ENCODE measurements at places on chromosomes 2 and 18.

GRCh38 chr2:66334237-66335029 is 100.5 kb upstream of the MEIS1 start:
- no peak for DNase-seq

- DNase-seq = no peak
These were observed 98.1 kb downstream of the ICA1L start for GRCh38 chr2:202773301-202773973.

GRCh38 chr18:7821784-7822183 is 254.7 kb downstream of the PTPRM start:
- no peak for DNase-seq

DNA sequence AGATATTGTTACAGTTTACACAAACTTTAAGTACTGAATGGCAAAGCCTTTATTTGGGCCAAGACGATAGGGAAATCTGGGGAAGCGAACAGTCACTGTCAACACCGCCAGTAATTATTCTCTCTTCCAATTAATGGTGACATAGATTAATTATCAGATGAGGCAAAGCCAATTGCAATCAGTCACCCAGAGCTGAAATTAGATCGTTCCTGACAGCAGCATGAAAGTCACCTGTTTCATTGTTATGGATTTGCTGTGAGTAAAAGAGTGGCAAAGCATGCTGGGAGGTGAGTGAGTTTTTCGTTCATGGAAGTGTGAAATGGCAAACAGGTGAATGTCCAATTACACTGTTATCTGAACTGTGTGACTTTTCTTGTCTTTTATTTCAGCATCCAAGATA is 164.8 kb upstream of the KLHL14 start:
- no peak for DNase-seq

DNA sequence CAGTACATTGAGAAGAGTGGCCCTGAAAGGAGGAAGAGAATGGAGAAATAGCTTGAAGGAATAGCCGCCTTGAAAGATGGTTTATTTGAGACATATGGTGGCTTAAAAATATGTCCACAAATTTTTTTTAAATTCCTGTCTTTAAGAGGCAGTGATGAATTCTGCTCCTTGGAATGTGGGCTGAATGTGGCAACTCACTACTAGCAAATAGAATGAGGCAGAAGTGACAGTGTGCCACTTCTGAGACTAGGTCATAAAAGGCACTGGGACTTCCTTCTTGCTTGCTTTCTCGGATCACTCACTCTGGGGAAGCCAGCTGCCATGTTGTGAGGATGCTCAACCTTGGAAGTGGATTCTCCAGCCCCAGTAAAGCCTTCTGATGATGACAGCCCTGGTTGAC is 67.0 kb downstream of the FAM161A start:
- no peak for DNase-seq

DNA sequence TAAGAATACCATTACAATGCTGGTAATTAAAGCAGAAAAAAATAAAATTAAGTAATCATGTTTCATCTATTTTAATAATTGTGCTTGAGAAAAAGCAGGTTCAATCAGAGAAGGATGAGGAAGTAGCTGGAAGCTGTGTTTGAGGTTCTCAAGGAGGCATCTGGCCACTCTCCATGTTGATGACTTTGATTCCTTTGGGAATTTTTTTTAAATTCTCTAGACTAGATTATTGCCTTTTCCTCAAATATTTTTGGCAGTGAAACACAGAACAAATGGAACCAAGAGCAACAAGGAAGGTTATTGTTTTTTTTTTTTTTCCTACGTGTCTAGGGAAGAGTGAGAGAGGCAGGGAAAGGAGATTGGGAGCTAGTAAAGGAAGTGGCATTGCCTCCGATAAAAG is 99.9 kb upstream of the NRP2 start:
- DNase-seq = no peak

- peak; percentile 71 for DNase-seq
These were observed 311.4 kb downstream of the LRRTM1 start for GRCh38 chr2:79993144-79993543.

GRCh38 chr2:63003351-63003750 is 47.3 kb upstream of the OTX1 start:
- no peak for DNase-seq

DNA sequence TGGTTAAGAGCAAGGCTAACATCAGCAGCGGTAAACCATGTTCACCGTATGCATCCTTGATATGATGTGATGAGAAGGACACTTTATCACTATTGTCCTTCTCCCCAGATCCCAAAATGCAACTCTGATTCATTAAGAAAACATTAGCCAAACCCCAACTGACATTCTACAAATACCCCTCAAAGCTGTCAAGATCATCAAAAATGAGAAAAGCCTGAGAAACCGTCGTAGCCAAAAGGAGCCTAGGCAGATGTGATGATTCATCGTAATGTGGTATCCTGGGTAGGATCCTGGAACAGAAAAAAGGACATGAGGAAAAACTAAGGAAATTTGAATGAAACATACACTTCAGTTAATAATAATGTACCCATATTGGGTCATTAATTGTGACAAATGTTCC is 67.3 kb upstream of the ST6GAL2 start:
- no peak for DNase-seq

DNA sequence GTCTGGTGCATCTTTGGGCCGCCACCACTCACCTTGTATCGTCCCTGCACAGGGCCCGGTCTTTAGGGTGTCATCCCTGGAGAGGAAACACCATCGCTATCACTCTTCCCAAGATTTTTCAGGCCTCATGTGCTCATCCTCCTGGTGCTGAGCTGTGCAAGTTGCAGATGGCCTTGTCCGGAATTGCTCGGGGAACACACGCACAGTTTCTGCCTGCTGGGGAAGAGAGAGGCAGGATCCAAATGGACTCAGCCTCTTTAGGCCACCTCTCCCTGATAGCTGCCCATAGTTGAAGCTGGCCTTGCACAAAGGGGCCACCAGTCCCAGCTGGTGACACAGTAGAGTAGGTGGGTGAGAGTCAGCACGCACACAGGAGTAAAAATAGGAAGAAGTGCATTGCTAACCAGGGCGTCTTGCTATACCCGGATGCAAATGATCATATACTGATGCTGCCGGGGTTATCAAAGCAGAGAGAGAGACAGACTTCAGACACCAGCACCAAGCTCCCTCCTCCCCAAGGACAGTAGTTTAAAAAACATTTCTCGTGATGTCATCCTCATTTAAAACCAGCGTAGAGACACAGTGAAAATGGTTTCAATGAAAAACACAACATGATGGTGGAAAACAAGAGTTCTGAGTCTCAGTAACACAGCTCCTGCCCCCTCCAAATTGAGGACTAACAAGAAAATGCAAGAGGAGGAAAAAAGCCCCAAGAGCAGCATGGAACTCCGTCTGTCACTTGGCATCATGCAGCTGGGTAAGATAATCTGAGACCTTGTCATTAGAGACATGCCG is 147.5 kb upstream of the NCK2 start:
- DNase-seq = no peak

DNA sequence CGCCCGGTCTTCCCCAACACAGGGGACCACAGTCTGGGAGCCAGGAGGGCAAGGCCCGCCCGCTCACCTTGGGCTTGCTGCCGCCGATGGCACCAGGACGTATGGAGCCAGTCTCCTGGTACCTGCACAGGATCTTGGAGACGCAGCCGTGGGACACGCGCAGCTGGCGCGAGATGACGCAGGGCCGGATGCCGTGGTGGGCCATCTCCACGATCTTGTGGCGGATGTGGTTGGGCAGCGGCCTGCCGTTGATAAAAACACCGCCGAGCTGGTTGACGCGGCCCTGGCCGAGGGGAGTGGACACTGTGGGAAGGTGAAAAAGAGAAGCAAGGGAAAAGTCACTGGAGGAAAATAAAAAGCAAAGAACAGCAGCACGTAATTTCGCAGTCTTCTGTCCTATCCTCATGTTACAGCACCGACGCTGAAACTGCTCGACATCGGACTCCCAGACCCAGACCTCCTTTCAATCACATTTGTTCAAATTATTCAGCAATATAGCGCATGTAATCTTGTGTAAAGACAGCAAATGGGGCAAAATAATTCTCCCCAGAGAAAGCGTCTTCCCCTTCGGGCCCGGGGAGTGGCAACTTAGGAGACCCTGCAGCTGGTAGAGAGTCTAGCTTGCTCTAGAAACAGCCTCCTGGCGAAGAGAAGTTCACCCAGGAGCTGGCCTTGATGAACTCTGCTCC is 1.7 kb downstream of the PAX3 start:
- DNase-seq = peak; percentile 73

GRCh38 chr18:11955239-11956029 is 25.9 kb upstream of the IMPA2 start:
- DNase-seq = peak; percentile 39

GRCh38 chr2:241068136-241068941 is 33.7 kb downstream of the MTERF4 start:
- DNase-seq = no peak

DNA sequence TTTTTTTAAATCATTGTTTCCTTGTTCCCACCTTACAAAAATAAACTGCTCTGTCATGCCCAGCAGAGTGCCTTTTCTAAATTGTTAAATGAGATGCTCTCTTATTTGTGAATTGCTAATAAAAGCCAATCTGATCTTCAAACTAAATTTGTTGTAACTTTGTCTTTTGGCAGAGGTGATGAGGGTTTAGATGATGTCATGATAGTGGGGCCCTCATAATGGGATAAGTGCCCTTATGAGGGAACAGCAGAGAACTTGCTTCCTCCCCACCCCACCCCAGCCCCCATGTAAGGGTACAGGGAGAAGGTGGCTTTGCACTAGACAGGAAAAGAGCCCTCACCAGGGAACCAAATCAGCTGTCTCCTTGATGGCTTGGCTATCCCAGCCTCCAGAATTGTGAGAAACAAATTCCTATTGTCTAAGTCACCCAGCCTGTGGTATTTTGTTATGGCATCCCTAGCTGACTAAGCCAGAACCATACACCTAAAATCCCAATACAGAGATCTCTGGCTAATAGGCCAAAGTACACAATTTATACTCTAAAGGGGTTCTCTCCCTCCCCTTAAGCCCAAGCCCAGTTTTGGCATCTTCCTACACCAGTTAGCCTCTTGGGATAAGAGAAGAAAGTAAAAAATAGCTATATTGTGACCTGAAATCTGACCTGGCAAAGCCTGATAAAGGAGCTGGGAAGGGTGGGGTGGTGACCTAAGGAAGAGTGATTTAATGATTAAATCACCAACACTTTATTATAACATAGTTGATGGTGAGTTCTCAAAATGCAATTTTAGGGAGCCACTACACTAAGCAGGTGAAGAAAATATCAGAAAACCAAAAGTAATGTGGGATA is 40.3 kb upstream of the HNRNPA3 start:
- no peak for DNase-seq

DNA sequence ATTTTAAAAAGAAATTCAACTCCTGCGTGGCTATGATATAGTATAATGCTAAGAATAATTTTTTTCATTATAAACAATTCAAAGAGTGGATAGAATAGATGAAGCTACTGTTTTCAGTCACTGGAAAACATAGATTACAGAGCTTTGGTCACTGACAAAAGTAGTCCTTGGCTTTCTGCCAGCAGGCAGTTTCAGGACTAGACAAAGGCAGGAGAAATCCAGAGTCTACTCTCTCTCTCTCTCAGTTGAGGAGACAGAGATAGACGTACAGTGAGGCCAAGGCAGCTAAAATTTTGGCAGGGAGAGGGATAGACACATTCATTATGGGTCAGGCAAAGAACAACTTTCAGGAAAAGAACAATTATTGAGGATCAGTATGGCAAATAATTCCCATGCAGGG is 491.4 kb upstream of the CRIM1 start:
- no peak for DNase-seq

DNA sequence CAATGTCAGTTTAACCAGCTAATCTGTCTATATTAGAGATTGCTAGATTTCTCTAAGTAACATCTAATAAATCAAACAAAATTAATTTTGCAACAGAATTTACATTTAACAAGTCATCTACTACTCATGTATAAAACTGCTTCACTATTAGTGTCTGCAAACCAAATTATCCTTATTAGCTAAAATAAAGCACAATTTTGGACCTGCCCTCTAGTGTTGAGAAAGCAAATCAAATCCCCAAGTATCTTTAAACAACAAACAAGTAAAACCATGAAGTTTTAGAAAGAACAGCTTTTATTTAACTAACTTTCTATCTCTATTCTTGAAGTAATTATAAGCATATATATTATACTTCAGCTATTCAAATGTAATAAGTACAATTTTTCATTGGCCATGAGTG is 113.1 kb upstream of the SP3 start:
- peak; percentile 52 for DNase-seq

GRCh38 chr2:57726294-57726693 is 320.3 kb upstream of the VRK2 start:
- no peak for DNase-seq

DNA sequence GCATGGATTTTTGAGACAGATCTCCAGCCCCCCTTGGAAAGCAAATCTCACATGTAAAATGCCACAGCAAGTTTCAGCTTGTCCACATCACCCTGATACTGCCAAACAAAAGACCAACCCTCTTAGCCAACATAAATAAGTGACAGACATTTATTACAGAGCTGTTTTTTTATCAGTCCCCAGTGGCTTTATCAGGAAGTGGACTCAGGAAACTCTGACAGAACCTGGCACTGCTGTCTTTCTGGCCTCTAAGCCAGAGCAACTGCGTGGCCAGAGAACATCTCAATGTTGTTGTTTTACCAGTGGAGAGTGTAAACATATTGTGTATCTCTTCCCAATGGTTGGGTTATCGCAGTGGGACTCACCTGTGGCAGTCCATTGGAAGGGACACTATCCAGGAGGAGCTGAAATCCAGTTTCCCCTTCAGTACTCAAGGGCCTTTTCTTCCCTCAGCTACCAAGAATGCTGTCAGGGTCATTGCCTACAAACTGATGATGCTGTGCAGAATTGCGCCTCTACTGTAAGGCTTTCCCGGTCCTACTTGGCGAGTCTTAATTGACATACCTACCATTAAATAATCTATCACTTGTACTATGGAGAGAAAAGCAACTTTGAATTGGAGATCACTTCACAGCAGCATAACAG is 22.0 kb downstream of the SLC14A1 start:
- peak; percentile 18 for DNase-seq

DNA sequence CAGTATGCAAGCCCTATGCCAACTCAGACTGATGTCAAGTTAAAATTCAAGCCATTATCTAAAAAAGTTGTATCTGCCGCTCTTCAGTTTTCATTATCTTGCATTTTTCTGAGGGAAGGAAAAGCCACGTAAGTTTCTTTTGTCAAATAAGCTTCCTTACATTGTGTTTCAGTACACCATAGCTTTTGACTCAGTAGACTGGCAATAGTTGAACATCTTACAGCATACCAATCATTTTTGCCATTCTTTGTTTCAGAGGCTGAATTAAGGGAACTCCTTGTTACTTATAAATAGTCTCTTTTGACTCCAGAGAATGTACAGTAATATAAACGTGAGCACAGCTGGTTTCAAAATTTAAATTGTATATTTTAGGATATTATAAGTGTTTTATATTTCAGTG is 120.6 kb downstream of the EHBP1 start:
- DNase-seq = no peak

DNA sequence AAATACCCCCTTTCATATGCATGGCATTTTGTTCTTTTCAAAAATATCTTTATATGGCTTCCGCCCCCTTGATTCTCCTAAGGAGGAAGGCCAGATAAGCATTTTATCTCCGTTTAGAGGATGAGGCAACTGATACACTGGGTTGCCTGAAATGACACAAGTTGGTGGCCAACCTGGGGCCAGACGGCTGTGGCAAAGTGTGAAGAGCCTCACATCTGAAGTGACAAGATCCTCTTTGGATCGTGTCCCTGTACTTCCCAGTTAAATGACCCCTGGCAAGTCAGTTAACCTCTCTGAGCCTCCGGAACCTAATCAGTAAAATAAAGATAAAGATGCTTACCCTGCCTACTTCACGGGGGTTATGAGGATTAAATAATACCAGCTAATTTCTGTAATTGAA is 4.6 kb downstream of the SETBP1 start:
- DNase-seq = no peak

Data from common myeloid progenitor, CD34-positive (primary cell).